ENCODE measurements at places on chromosomes 5 and 9.

DNA sequence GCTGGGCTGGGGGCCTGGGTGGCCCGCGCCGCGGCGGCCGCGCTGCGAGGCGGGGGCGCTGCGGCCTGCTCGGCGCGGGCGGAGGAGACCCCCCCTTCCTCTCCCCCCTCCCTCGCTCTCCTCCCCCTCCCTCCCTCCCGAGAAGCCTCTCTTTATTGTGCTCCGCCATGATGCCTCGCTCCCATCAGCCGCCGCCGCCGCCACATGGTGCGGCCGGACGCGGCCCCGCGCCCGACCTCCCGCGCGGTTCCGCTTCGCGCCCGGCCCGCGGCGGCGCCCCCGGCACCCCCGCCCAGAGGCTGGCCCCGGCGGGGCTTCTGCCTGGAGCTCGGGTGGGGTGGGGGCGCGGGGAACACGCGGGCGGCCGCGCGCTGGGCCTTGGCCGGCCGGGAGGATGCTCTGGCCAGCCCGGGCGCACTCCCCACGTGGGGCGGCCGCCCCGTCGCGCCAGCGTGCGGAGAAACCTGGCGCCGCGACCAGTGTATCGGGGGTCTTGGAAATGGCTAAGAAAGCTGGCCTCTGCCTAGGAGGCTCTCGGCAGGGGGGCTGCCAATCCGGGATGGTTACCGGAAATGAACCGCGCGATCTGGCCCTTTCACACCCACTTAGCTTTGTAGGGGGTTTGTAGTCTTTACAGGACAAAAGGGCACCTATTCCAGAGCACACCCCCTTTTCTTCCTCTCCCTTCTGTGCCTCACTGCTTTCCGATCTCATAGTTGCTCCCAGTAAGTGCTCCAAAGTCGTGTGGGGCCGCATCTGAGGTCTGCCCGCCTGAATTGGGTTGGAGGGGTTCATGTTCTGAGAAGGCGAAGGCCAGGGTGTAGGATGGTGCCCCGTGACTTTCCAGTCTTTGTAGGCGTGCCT, 1.0 kb downstream of the SET start:
- DNase-seq: peak; percentile 58

DNA sequence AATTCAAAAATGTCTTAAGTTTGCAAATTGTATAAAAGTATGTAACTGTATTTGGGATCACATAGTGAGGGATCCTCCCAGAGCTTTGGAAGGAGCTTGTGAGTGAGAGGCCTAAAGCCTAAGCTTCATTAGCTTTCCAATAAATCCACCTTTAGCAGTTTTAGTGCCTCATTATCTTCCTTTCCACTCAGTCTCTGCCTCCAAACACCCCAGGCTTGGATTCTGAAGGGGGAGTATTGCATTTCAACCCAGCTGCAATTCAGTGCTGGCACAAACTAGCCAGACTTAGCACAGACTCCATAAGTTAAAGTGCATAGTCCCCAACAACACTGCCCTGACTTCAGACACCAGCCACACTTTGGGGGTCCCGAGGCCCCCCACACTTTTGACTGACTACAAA, 113.5 kb downstream of the SMARCA2 start:
- no peak for DNase-seq

GRCh38 chr5:57871496-57871895, 388.9 kb upstream of the ACTBL2 start:
- DNase-seq: no peak

DNA sequence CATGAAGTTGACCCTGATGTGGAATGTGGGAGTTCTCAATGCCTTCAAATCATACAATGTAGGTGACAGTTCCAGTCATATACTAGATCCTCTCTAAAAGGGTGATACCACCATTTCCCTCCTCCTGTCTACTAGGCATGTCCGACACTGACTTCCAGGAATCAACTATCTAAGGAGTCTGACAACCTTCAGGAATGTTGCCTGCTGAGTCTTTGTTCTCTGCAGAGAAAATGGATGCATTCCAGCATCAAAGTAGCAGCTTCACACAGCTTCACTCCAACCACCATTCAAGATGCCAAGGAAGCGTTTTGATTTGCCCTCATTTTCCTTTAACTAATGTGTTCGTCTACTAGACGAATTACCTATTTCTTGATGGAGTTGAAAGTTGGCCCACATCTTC, 530.2 kb downstream of the EBF1 start:
- no peak for DNase-seq

GRCh38 chr5:31407921-31408693, 123.8 kb downstream of the DROSHA start:
- DNase-seq: no peak

DNA sequence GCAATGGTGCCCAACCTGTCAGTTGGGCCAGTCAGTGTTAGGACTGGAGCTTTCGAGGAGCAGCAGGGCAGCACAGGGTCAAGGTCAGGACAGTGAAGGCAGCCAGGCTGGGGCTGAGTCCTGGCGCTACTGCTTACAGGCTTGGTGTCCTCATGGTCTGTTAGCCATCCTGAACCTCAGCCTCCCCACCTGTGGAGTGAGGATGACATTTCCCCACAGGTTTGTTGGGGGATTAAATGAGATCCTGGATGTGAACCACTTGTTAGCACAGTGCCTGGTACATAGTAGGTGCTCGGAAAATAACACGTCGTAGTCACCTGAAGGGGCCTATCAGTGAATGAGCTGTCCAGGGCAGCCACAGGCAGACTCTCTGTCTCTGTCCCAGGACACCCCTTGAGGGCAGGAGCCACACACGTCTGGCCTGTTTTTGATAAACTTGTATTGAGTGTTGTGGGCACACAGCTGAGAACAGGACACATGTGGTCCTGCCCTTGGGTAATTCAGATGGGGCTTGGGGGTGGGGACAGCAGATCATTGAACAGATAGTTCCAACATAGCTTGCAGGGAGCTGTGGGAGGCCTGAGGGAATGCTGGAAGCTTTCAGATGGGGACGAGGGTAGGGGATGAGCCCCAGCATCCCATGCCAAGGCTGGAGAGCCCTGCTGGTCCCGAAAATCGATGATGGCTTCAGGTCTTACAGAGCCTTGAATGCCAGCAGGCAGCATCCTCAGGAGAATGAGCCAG, 69.3 kb downstream of the AMBP start:
- DNase-seq: no peak

DNA sequence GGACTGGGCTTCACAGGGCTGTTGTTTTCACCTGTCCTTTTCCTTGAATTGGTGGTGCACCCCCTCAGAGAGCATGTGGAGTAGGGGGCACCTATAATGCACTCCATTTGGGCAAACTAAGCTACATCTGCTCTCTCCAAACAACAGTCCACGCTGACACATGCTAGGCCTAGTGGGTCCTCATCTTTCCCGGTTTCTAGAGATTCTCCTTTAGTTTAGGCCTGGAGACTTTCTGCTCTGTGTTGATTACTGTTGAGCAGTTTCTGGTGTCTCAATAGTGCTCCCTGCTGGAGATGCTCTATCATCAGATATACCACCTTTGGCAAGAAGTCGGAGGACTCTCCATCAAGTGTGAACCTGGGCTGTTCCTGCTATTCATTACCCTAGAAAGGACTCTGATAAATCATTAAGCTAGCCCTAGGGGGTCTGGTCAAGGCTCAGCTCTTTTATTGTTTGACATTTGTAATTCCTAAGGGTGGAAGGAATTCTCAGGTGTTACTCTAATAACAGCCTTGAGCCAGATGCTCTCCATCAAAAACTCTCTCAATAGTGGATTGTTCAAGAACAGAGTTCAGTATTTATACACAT, 64.0 kb upstream of the FYB1 start:
- peak; percentile 82 for DNase-seq

- DNase-seq: peak; percentile 43
Observed at GRCh38 chr5:94908889-94909480, 290.5 kb downstream of the SLF1 start.

DNA sequence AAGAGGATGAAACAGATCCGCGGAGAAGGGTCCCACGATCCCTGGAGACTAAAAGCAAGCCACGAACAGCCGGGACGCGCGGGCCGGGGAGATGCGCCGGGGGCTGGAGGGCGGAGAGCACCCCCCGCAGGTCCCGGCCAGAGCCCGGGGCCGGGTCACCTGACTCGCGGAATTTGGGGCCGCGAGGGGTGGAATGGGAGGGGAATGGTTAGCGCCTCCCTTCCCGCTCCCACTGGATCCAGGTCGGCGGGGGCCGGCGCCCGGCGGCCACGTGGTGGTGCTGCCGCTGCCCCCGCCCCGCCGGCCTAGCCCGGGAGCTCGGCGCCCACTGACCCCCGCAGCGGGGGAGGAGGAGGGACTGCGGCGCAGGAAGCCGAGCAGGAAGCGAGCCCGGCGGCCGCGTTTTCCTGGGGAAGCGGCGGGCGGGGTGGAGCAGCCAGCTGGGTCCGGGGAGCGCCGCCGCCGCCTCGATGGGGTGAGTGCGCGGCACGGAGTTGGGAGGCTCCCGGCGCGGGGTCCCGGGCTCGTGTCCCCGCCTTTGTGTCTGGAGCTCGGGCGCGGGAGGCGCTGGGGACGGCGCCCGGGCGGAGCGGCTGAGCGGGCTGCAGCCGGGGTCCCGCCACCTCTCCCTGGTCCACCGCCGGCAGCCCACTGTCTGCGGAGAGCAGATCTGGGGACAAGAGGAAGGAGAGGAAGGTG, at the start of gene RAI14:
TSS of gene RAI14 (plus strand) at position 328 of the 699 bp plus-strand sequence. CDS start 30,592 bp downstream, outside the sequence.
- peak; percentile 28 for DNase-seq
